ENCODE measurements at places on chromosomes 1 and 21. TPM values are rescaled to one million over a fixed set of nuclear protein-coding genes. Genes with fewer than 3 reads are reported as not detected.

LCE1F gene
- total RNA-seq: not detected

TARDBP gene
- total RNA-seq: 36.7 TPM

DNA sequence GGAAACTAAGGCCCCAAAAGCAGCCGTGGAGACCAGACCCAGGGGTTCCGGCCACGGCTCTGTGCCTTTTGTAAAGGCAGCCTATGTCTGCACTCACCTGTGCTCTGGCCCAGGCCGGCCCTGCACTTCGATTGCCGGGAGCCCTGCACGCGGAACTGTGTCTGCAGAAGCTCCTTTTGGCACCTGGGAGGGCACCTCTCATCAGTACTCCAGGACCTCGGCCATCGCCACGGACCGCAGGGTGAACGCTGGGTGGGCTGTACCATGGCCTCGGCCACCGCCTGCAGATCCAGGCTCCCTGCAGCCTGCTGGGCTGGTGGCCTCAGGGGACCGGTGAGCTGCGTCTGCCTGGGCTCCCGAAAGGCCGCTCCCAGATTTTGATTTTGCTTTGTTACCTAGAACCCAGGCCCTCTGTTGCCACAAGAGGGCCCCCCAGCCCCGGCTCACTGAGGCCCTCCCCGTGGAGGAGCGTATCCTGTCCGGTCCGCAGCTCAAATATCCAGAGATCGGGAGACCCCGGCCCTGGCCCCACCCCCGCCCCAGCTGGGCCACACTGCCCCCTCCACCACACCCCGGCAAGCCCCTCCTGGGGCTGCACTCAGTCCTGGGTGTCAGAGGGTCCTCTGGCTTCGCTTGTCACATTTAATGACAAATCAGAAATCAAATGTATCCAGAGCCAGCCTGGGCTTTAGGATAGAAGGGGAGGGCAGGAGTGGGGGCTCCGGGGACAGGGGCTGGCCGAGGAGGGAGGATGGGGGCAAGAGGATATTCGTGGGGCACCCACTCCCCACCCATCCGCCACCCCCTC is 60.2 kb upstream of the PDE9A start:
- no peaks in the 10 kb centered on the region for H3K36me3 ChIP-seq
- H3K27me3 ChIP-seq: peaks cover 9% of the 10 kb centered on the region
- no peak overlapping the region for H3K4me3 ChIP-seq
- no peaks in the 10 kb centered on the region for H3K4me1 ChIP-seq

DNA sequence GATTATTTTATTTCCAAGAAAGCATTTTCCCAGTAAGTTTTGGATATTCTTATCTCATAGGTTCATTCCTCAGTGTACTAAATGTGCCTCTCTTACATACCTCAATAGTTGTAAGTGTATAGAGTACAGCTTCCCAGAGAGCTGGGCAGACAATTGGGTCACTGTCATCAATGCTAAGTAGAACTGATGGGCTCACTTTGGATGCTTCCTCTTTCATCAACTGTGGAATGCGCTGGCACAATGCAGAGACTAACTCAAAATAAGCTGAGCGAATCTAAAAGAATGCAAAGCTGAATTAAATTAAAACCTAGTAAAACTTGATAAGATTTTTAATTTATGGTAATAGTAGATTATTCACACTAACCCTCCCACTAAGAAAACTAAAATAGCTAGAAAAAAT is 21.5 kb downstream of the LTN1 start:
- no peak overlapping the region for H3K27ac ChIP-seq
- no peak overlapping the region for H3K4me3 ChIP-seq
- peaks cover 9% of the 10 kb centered on the region for H3K4me1 ChIP-seq
- H3K27me3 ChIP-seq: no peaks in the 10 kb centered on the region
- peaks cover 24% of the 10 kb centered on the region for H3K36me3 ChIP-seq
- DNase-seq: peak; percentile 19

DNA sequence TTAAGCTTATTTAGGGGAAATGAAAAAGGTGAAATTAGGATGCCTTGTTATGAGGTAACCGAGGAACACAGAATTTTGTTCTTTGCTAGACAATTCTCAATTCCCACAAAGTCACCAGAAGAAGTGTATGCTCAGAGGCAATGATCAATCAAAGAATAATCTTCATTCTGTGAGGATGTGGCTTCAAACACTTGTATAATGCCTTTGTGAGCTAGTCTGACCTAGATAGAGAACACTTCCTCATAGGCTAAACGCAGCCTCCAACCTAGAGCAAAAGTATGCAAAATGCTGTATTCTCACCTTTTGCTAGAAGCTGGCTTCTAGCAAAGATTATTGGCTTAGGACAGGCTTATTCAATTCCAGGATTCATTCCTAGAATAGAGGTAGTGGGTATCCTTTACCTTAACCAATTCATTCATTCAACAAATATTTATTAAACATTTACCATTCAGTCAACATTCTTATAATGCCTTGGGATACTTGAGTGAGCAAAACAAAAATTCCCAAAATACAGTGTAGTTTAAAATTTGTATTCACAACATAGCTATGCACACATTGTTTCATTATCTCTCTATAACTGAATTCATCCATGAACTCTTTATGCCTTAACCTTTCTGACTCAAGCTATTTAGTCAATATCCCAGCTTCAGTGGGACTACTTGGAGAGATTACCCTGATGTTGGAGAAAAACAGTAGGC is 530.2 kb downstream of the PTPRC start:
- H3K27me3 ChIP-seq: no peaks in the 10 kb centered on the region
- no peak for DNase-seq
- no peaks in the 10 kb centered on the region for H3K36me3 ChIP-seq
- no peak overlapping the region for H3K27ac ChIP-seq
